ENCODE measurements at places on chromosomes 13 and 19.
A peak's percentile ranks its signal among the peaks of the same experiment; 100 is the strongest.

DNA sequence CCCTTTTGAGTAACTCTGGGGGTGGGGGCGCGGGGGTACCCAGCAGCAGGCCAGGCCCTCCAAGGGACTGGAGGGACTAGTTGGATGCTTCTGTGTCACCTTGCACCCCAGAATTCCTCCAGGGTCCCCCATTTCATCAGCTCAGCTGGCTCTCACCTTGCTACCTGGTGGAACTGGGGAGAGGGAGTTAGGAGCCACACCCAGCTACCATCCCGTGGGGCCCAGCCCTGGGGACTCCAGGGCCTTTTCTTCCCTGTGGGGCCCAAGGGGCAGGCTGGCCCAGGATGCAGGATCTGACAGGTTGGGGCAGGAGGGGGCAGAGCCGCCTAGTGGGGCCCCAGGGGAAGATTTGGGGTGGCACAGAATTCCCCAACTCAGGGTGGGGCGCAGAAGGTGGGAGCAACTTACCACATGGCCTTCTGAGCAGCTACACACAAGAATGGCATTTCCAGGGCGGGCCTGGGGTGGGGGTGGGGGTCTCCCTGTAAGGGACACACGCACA, 32.8 kb upstream of the NANOS3 start:
- no peak for DNase-seq

DNA sequence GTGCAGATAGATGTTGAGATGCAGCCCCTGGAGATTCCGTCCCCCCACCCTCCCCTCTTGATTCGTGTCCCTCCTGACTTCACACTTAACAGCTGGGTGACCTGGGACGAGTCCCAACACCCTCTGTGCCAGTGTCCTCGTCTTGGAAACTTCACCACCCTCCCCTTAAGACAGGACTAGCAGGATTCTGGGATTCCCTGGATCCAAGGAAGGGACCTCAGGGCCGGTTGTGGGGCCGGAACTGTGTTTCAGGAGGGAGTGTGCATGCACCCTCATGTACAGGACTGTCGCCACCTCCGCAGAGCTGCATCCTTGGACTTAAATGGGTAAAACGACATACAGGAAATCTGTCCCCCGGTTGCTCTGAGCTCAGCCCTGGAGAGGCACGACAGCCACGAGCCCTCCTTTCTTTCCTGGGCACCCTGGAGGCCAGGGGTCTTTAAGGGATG, 990 bp downstream of the MYO9B start:
- DNase-seq: no peak

GRCh38 chr19:50341091-50341564, 12.0 kb upstream of the KCNC3 start:
- peak; percentile 38 for DNase-seq

- DNase-seq: no peak
These were observed 5.0 kb upstream of the C19orf33 start for GRCh38 chr19:38298821-38299680.

GRCh38 chr13:81458170-81458569, 1117.2 kb upstream of the SPRY2 start:
- no peak for DNase-seq

- no peak for DNase-seq
These were observed 84.3 kb downstream of the NUFIP1 start for GRCh38 chr13:44904967-44905366.

DNA sequence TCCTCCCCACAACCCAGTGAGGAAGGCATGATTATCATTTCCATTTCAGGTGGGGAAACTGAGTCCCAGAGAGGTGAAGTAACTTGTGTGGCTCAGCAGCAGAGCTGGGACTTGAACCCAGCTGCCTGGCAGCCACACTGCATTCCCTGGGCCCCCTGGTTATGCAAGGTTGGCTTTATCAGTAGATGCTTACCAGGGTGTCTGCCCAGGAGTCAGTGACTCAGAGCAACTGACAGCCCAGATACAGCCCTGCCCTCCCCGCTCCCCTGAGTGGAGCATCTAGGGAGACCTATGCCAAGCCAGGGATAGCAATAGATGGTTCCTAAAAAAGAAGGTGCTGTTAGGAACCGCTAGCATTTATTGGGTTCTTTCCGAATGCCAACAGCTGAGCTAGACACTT, 5.9 kb downstream of the IGLON5 start:
- no peak for DNase-seq

DNA sequence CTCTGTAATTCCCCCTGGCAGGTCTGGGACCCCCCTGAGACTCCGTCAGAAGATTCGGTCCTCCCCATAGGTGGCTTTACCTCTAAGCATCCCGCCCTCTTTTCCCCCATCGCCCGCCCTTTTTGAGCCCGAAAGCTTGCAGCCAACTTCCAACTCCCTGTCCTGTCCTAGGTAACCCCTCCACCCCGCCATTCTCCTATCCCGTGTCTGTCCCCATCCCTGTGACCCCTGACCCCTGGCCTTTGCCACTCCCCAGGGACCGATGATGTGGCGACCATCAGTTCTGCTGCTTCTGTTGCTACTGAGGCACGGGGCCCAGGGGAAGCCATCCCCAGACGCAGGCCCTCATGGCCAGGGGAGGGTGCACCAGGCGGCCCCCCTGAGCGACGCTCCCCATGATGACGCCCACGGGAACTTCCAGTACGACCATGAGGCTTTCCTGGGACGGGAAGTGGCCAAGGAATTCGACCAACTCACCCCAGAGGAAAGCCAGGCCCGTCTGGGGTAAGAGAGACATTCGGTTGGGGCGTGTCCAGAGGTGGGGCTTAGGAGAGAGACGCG, 488 bp downstream of the RCN3 start:
- no peak for DNase-seq

DNA sequence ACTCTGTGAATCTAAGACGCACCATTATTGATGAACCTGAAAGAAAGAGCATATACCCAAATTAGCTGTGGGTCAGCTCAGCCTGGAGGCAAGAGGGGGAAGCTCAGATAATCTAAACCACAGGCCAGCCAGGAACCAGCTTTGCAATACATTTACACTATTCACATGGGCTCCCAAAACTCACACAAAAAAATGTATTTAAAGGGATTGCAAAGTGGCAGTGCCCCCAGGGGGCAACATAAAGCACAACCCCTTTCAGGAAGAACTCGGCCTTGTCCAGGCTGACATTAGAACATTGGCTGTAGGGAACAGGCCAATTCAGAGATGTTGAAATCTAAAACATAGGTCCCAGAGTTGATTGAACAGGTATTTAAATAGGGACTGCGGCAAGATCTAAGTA, 3.2 kb upstream of the PROZ start:
- peak; percentile 19 for DNase-seq

DNA sequence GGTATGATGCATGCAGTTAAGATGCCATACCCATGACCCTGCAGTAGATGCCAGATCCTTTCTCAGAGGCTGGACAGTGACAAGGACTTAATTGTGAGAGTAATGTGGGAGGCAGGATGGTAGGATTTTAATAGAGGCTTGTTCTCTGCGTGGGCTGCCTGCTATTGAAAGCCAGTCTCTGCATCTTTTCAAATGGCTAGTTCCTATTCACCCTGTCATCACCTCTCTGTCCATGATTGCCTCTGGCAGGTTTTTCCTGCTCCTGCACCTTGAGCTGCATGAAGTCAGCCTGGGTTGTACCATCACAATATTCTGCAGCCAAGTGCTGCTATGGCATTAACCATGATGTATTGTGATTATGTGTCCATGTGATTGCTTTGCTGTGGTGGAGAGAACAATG, 440.5 kb downstream of the ITGBL1 start:
- no peak for DNase-seq

DNA sequence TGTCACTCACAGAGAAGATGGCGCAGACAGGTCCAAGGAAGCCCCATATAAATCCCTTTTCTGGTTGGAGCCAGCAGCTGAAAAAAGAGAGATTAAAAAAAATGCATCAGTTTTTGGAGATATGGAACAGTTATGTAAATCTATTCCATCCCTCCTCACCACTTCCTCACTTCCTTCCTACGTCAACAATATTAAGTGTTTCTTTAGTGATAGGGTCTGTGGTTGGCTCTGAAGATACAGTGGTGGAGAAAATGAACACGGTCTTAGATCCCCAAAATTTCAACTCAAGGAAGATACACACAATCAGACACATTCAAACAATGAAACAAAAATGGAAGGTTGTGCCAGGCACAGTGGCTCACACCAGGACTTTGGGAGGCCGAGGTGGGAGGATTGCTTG, 31.5 kb downstream of the ADGRE2 start:
- peak; percentile 8 for DNase-seq

DNA sequence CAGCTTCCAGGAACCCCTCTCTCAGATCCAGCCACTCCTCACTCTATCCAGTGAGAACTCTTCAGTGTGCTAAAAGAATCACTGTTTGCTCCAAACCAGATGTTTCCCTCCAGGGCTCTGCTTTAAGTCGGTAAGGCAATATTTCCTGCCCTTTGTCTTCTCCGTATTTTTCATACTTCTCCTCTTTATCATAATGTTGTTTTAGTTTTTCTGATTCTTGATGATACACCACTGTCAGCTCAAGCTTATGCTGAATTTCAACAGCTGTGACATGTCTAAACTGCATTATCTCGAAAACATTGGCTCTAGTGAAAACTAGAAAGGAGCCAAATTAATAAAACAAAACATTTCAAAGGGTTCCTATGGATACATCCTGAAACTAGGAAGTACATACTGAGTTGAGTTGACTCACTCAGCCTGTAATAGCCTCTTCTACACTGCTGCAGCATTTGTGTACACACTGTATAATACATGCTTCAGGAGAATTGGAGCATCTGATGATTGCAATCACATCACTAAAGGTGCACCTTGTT, 39.8 kb downstream of the GPR180 start:
- DNase-seq: no peak

- DNase-seq: no peak
These were observed 12.0 kb downstream of the DLEU7 start for GRCh38 chr13:50831512-50831911.

DNA sequence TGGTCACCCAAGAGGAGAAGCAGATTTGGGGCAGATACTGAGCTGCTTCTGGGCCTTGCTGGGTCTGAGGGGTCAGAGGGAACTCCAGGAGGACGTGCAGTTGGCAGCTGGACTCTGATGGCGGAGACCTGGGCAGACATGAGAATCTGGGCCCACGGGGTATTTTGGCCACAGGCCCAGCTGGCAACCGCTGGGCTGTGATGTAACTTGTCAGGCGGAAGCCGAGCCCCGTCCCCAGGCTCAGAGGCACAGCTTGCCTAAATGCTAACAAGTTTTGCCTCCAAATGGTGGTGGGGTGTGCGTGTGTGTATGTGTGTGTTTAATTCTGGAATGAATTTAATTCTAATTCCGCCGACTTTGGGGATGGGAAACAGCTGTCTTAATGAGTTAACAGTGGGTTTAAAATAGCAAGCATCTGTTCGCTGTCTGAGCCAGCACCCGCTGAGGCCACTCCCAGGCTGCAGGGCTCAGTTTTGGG, 11.6 kb downstream of the ZNRF4 start:
- no peak for DNase-seq

DNA sequence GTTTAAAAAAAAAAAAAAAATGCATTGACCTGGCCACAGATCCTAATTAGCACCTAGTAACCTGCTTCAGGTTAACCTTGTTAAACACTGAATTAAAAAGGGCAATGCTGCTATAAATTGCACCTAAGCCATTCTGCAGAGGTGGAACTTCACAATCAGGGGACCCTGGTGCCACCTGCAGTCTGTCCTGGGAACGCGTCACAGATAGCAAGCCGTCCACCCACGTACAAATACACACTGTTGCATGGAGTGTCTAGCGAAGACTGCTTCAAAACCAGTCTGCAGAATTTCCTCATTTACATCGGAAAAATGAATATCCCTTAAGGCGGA, 169.3 kb downstream of the COL4A1 start:
- DNase-seq: no peak

Measured in KBM-7 (cell line).